NCI-H1105 (cell line): ENCODE measurements at places on chromosomes 7 and 10.

GRCh38 chr7:36723951-36724664, at the start of gene AOAH:
AOAH (minus strand) TSS chr7:36724494; CDS start chr7:36724148, 346 bp downstream.
- no peak for DNase-seq

GRCh38 chr10:77641788-77642397, 4.3 kb upstream of the KCNMA1 start:
- peak; percentile 53 for DNase-seq

GRCh38 chr10:128528167-128528566, 401.9 kb upstream of the MKI67 start:
- no peak for DNase-seq

DNA sequence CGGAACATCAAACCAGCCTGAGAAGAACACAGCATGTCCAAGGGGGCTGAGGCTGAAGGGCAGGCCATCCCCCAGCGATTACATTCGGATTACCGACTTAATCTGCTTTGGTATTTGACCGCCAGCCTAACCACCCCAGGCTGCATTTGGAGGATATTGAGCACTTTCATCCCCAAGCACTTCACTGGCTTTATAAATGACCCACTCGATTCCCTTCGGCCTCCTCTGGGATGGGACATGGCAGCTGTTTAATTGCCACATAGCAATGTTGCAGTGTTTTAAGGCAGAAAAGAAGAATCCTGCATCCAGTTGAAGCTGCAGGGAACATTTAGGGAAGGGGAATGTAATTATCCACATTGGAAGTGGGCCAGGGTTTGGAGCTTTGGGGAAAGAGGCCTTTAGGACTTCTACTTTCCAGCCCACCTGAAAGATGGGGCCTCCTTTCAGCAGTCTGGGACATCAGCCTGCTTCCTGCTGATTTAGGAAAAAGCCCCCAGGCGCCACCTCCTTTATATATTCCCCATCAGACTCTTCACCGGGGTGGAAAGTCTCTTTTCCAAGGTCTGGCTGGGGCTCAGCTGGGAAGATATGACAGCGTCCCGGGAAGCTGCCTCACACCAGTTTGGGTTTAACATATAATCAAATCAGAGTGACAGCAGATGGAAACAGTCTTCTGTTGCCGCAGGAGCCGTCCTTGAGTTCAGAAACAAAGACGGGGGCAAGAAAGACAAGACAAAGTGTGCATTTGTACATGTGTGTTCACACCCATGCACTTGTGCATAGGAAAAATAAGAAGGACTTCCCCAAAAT, 9.2 kb downstream of the DPCD start:
- DNase-seq: no peak

- no peak for DNase-seq
Measured at GRCh38 chr10:72298592-72299519, 25.1 kb downstream of the DDIT4 start.

DNA sequence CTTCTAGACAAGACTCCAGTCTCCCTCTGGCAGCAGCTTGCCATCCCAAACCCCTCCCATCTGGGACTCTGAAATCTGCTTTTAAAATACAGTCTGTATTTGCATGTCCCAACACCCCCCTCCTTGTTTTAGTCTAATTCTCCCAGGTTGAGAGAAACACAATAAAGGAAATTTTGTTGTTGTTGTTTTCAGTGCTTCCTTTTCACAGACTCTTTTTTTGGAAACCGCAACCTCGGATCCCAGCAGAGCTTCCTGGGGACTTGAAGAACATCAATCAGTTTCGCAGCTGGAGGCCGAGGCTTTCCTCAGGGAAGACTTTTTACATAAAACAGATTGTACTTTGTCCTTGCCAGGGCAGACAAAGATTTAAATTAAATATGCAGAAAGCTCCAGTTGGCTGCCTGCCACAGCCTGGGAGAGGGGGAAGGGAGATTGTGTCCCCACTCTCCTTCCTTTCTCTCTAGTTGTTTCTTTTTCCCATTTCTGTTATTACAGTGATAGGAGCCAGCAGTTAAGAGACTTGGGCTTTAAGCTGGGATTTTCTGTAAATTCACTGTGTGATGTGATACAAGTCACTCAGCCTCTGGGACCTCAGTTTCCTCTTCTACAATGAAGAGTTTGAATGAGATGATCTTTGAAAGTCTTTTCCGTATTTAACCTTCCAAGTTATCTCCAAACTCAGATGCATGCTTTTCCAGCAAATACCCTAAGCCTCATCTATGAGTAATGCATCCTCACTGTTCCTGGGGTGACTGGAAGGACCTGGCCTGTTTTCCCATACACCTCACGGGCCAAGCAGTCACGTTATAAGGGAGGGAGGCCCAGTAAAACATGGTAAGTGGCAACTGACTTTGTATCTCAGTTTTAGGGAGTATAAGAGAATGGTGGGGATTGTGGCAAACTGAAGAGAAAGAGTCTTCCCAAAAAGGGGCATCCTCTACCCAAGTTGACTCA, 192.3 kb downstream of the REEP3 start:
- peak; percentile 48 for DNase-seq

DNA sequence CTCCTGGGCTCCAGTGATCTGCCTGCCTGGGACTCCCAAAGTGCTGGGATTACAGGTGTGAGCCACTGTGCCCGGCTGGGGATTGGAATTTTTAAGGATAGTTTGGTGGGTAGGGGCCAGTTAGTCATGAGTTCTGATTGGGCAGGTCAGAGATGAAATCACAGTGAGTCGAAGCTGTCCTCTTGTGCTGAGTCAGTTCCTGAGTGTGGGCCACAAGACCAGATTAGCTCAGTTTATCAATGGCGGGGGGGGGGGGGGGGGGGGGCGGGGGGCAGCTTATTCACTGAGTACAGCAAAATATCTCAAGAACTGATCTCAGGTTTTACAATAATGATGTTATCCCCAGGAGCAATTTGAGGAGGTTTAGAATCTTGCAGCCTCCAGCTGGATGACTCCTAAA, 11.6 kb upstream of the ERCC6 start:
- DNase-seq: no peak
